ENCODE measurements at places on chromosomes 1 and 21.

DNA sequence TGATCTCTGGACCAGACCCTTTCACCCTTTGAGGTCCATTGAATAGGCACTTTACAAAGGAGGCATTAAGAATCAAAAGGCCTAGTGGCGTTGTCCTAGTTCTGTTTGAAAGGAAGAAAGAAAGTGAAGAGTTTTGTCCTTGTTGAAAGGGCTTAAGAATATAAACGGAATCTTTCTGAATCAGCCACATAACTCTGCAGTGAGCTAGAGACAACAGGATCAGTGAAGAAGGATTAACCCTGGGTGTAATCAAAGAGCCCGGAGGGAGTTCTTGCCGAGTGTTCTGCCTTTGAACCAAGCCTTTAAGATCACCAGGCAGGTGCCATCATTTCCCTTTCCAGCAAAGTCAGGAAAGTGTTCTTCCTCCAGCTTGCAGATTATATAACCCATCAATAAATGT is 54.8 kb upstream of the CNTN2 start:
- DNase-seq, result no peak

GRCh38 chr21:32300117-32300681 is 1.5 kb downstream of the MRAP start:
- DNase-seq, result no peak

DNA sequence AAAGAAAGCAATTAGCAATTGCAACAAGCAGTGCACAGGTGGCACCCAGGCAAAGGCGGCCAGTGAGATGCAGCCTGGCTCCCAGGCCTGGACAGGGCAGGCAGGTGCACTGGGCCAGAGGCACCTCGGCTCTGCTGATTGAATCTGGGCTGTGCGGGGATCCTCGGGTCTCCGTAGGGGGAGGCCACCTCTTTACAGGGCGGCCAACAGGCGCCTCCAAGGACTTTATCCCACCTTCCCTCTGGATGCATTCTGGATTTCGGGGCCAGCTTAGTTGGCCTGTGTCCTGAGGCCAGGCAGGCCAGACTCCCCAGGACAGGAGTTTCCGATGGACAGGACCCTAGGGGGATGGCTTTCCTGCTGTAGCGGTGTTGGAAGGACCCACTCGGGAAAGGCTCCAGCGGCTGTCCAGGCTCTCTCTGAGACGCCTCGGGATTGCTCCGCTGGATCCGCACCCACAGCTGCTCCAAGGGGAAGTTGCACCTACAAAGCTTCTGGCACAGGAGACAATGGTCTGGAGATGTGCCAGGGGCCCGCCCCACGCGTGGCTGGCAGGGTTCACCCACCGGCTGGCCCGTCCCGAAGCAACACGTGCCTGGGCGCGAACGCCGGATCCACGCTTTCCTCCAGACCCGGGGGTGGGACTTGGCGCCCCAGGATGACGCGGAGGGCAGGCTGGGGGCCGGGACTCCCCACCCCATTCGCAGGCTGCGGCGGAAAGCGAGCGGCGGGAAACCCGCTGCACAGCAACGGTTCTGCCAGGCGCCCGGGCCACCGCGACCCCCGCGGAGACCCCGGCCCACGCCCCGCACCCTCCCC is 810 bp downstream of the SLC19A1 start:
- DNase-seq, result peak; percentile 37

- DNase-seq, result no peak
Measured at GRCh38 chr1:10856176-10856683, 59.8 kb upstream of the CASZ1 start.

- peak; percentile 69 for DNase-seq
Measured at GRCh38 chr1:1858382-1859086, 32.4 kb downstream of the GNB1 start.

- DNase-seq, result peak; percentile 93
Measured at GRCh38 chr1:212752252-212752933, 39.2 kb downstream of the NSL1 start.

GRCh38 chr1:205692423-205692822 is 12.1 kb upstream of the SLC45A3 start:
- no peak for DNase-seq

DNA sequence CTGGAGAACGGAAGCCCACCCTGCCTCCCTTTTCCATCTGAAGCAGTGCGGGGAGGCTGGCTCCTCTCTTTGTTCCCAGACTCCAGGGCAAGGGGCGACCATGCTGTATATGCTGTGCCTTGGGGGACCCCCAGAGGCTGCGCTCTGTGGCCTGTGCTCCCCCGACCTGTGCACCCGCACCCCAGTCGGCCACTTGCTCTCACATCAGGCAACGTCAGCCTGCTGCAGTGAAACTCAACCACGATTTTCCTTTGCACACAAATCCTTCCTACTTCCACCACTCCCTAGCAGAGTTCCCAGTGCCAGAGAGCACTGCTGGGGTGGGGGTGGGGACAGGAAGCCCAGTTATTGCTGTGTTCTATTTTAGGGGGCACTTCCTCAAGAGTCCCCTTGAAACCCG is 52.5 kb downstream of the SIM2 start:
- no peak for DNase-seq

DNA sequence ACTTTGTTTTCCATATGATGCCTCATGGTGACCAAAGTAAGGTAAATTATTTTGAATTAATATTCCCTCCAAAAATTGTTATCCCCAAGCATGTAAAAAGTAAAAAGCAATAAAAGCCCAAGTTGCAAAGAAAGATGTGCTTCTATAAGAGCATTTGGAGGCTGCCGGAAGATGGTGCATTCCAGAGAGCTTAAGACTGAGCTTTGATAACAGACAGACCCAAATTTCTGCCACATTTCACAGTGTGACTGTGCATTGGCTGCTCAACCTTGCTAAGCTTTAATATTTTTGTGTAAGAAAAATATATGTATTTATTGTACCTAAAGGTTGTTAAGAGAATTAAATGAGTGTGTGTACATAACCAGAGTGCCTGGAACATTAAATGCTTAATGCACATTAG is 67.9 kb downstream of the CYYR1 start:
- DNase-seq, result no peak
